ENCODE measurements at places on chromosomes 1 and 21.

DNA sequence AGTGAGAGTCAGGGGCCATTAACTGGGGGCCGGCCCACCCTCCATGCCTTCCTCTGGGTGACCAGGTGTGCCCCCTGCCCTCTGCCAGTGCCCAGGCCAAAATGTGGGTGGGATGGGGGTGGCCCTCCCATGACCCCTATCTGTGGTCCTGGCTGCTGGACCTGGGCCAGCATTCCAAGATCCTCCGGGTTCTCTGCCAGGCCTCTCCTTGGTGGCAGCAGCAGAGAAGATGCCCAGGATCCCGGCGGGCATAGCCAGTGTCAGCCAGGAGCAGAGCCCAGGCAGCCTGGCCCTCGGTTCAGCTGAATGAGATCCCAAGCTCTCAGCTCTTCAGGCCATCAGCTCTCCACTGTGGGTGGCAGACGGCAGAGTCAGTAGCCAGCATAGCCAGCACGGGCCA is 31.3 kb upstream of the ACTRT2 start:
- peak; percentile 22 for DNase-seq

DNA sequence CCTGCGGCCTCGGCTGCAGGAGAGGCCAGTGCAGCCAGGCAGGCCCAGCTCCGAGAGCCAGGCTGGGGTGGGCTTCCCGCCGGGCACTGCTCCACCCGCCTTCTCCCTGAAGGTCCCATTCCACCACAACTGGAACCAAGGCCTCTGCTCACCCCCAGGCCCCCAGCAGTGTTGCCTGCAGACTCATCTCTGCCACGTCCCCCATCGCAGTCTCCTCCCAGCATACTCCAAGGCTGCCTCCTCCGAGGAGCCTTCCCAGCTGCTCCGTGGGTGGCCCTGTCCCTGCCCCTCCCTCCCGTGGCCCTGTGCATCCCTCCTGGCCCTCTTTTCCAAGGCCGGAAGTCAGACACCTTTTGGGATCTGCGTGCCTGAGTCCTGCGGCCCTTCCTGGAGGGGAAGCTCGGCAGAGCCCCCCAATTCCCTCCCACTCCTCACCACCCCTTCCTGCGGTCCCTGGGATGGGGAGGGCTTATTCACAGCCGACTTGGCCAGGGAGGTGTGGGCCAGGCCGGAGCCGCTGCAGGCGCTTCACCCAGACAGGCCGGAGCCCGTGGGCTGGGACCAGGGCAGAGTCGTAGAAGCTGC is 47.6 kb downstream of the SLX9 start:
- peak; percentile 40 for DNase-seq

GRCh38 chr1:185338719-185339622 is 21.9 kb upstream of the IVNS1ABP start:
- no peak for DNase-seq

- no peak for DNase-seq
Observed at GRCh38 chr1:4565166-4565565, 89.2 kb upstream of the AJAP1 start.

DNA sequence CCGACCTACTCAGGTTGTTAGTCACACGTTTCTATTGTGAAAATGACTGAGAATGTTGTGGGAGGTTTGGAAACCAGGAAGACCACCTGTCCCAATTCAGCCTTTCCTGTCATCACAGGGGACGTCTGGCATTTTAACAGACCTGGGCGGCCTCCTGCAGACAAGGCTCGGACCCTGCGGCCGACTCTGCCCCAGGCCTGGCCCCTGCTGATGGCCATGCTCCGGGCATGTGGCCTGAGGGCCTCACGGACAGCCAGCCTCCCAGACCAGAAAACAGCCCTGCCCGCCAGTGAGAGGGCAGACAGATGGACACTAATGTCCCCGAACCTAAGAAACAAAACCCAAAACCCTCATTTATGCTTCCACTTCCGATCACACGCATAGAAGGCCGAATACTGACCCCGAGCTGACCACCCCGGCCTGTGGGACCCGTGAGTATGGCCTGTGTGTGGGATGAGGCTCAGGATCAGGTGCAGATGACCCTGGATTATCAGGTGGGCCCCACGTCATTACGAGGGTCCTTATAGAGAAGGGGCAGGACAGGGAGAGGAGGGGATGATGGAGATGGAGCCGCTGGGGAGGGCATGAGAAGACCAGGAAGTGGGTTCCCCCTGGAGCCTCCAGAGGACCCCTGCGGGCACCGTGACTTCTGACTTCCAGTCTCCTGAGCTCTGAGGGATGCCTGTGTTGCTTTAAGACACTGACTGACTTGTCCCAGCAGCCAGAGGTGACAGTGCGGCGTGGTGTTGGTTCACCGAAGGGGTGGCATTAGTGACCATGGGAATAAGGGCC is 9.6 kb downstream of the COL18A1 start:
- DNase-seq, result peak; percentile 4

GRCh38 chr1:68174738-68175113 is 57.6 kb downstream of the WLS start:
- no peak for DNase-seq

DNA sequence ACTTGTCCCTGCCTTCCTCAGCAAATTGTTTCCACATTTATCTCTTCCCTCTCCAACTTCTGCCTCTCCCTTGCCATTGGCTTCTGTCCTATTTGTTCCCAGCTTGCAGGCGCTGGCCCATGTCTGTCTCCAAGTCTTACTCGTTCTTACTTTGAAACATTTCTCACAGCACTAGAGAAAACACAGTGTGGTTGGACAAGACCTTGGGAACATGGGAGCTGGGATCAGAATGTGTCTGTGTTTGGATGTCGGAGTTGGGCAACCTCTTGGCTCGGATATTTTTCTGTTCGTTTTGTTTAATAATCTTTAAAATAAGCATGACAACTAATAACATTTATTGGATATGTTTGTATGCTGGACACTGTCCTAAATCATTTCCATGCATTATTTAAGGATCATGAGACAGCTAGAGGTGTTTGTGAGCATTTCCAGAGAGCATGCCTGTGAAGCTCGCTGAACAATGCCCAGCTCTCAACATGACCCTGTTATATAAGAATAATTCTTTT is 5.9 kb upstream of the BRWD1 start:
- no peak for DNase-seq

- no peak for DNase-seq
Observed at GRCh38 chr1:60589046-60589748, 493.2 kb upstream of the NFIA start.
